Right lobe of liver (tissue), 6 donors: ENCODE measurements at places on chromosomes 1 and 21. TPM values are rescaled to one million over a fixed set of nuclear protein-coding genes. Genes with fewer than 3 reads are reported as not detected.

DNA sequence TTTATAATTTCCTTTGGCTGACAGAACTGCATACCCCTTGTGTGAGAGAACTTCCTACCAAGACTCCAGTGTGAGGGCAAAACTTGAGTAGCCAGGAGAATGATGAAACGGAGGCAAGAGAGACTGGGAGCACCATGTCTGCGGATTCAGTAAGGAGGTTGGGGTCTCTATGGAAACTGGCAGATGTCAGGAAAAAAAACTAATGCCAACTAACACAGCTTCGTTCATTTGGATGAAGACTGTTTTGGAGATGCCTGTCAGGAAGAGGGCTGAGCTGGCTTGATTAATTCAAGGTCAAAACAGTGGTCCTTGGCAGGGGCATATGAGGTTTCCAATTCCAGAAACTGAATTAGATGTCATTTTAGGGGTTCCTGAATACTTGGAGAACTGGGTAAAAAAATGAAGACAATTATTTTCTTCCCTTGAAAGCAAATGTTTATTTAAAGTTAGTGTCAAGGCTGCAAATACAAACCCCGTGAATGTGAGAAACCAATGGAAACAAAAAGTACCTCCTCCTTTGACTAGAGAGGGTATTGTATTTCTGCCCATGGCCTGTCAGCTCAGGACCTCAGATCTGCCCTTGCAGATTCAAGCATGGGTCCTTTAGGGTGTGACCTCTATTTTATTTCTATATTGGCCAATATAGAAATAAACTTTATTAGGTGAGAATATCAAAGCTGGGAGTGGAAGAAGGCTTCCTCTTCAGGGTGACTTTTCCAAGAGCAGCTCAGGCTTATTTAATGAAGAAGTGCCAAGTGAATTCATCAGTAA lies 110.5 kb downstream of the MAST2 start:
- no peak overlapping the region for H3K27ac ChIP-seq
- H3K4me1 ChIP-seq, result no peaks in the 10 kb centered on the region
- no peak overlapping the region for H3K4me3 ChIP-seq
- DNase-seq, result no peak
- H3K27me3 ChIP-seq, result no peaks in the 10 kb centered on the region

IFNLR1 gene
- total RNA-seq, result 3.9 TPM

GBP4 gene
- total RNA-seq, result 9.1 TPM

FCMR gene
- 1.3 TPM for total RNA-seq

GRCh38 chr1:32138965-32139364 lies 31.1 kb downstream of the KPNA6 start:
- no peaks in the 10 kb centered on the region for H3K36me3 ChIP-seq
- DNase-seq, result no peak
- no peak overlapping the region for H3K4me3 ChIP-seq

- peaks cover 33% of the 10 kb centered on the region for H3K4me1 ChIP-seq
- H3K27me3 ChIP-seq, result no peaks in the 10 kb centered on the region
Observed at GRCh38 chr1:175133673-175134435, 58.7 kb downstream of the KIAA0040 start.
